ENCODE measurements at places on chromosomes 12 and 14.

DNA sequence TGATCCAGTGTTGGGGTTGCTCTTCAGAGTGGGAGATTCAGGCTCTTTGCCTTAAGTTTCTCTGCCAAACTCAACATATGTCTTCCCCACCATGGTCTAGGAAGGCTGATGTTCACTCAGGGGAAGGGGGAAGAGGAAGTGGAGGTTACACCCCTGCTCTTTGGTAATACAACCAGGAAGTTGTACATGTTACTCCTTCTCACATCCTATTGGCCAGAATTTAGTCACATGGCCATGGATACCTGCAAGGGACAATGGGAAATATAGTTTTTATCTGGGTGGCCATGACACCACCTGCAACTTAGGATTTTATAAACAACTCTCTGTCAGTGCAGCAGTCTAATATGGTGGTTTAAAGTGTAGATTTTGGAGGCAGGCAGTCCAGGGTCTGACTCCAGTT, 150.9 kb downstream of the TBX5 start:
- DNase-seq, result no peak

GRCh38 chr12:468671-469389, 9.1 kb downstream of the B4GALNT3 start:
- DNase-seq, result no peak

DNA sequence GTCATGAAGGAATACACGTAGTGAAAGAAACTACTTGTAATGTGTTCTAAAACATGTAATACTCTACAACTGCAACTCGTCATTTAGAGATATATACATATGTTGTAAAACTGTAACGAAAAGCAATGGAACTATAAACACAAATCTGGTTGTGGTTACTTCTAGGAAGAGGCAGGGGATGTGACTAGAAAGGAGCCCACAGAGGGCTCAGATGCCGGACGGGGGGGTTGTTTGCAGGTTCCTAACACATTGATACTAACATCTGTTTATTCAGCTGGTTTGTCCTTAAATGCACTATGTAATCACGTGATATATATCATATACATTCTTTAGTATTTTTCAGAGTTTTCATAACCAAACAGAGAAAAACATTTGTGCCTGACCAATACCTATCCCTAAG, 16.1 kb upstream of the ANHX start:
- DNase-seq, result no peak

- DNase-seq, result no peak
Observed at GRCh38 chr12:94290353-94290752, 142.0 kb downstream of the PLXNC1 start.

- peak; percentile 39 for DNase-seq
Observed at GRCh38 chr12:88391556-88391955, 188.7 kb downstream of the KITLG start.

- no peak for DNase-seq
Observed at GRCh38 chr12:27516625-27517024, 7.4 kb upstream of the PPFIBP1 start.

GRCh38 chr12:64860446-64860998, 36.1 kb downstream of the TBC1D30 start:
- no peak for DNase-seq

- DNase-seq, result no peak
Observed at GRCh38 chr14:91103116-91103515, 10.8 kb upstream of the DGLUCY start.

- DNase-seq, result no peak
Observed at GRCh38 chr12:67431411-67432020, 162.4 kb downstream of the CAND1 start.

- DNase-seq, result peak; percentile 96
Observed at GRCh38 chr12:50110762-50111351, 1.2 kb upstream of the COX14 start.

- no peak for DNase-seq
Observed at GRCh38 chr14:35028435-35028834, 17.6 kb upstream of the FAM177A1 start.

GRCh38 chr12:24393071-24393470, 443.6 kb upstream of the SOX5 start:
- no peak for DNase-seq

- DNase-seq, result no peak
Observed at GRCh38 chr12:126346087-126346486, 1280.9 kb downstream of the AACS start.

- no peak for DNase-seq
Observed at GRCh38 chr14:98773814-98774213, 498.2 kb downstream of the BCL11B start.

- no peak for DNase-seq
Observed at GRCh38 chr12:128068211-128068610, 198.8 kb upstream of the TMEM132C start.

GRCh38 chr14:97709552-97709951, 912.4 kb downstream of the VRK1 start:
- no peak for DNase-seq

- no peak for DNase-seq
Observed at GRCh38 chr12:57470286-57470969, 9.2 kb downstream of the ARHGAP9 start.

DNA sequence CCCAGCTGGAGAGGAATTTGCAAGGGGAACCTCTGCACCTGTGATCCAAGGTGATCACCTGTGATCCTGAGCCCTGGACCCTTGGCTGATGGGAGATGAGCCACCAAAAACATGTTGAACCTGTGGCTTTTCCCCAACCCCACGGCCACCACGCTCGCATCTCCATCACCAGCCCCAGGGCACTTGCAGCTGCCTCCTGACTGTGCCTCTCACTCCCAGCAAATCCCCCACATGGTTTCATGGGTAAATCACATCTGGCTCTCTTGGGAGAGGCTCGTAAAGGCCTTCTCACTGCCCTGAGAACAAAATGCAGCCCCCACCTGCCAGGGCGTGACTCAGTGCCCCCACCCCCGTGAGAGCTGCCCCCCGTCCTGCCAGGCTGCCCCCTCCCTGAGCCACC, 76.0 kb downstream of the RFLNA start:
- DNase-seq, result no peak

- DNase-seq, result no peak
Observed at GRCh38 chr12:68788554-68789143, 19.3 kb upstream of the MDM2 start.

DNA sequence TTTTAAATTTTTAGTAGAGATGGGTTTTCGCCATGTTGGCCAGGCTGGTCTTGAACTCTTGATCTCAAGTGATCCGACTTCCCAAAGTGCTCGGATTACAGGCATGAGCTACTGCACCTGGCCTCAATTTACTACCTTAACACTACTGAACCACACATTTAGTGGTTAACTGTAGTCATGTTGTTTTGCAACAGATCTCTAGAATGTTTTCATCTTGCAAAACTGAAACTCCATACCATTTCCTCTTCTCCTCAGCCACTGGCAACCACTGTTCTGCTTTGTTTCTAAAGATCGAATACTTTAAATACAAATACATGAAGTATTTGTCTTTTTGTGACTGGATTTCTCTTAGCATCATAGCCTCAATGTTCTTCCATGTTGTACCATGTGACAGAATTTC, 15.4 kb upstream of the SMCO2 start:
- DNase-seq, result no peak

DNA sequence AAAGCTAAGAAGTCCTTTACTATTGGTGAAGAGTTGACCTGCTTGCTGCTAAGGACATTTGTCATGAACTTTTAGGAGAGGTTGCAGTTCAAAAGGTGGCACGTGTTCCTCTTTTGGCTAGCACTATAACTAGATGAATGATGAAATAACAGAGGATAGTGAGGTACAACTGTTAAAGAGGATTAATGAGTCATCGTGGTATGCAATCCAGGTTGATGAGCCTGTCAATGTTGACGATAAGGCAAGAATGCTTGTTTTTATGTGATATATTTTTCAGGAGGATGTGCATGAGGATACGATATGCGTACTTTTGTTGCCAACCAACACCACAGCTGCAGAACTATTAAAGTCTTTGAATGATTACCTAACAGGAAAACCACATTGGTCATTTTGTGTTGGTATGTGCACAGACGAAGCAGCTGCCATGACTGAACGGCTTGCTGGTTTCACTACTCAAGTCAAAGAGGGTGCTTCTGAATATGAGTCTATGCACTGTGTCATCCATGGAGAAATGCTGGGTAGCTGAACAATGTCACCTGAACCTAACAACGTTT, 10.6 kb downstream of the CEP128 start:
- DNase-seq, result peak; percentile 90

DNA sequence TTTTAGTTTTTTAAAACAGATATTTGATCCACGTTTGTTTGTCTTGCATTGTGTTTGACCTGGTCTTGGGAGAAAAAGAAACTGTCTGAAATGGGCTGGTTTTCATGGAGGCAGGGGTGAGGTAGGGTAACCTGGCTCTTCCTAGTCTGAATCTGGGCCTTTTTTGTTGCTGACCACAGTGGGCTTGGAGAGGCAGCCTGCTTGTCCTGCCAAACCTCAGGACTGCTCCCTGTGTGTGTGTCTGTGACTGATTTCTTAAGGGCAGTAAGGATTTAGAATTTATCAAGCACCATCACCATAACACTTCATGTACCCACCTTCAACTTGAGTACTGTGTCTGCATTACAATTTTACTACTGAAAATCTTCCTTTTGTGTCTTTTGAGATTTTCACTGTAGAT, 28.5 kb downstream of the DAAM1 start:
- no peak for DNase-seq

- no peak for DNase-seq
Observed at GRCh38 chr14:90627478-90627877, 188.8 kb downstream of the TTC7B start.

- peak; percentile 49 for DNase-seq
Observed at GRCh38 chr12:263574-263973, 938 bp upstream of the SLC6A13 start.

GRCh38 chr12:51819736-51820525, 28.6 kb downstream of the FIGNL2 start:
- DNase-seq, result no peak

DNA sequence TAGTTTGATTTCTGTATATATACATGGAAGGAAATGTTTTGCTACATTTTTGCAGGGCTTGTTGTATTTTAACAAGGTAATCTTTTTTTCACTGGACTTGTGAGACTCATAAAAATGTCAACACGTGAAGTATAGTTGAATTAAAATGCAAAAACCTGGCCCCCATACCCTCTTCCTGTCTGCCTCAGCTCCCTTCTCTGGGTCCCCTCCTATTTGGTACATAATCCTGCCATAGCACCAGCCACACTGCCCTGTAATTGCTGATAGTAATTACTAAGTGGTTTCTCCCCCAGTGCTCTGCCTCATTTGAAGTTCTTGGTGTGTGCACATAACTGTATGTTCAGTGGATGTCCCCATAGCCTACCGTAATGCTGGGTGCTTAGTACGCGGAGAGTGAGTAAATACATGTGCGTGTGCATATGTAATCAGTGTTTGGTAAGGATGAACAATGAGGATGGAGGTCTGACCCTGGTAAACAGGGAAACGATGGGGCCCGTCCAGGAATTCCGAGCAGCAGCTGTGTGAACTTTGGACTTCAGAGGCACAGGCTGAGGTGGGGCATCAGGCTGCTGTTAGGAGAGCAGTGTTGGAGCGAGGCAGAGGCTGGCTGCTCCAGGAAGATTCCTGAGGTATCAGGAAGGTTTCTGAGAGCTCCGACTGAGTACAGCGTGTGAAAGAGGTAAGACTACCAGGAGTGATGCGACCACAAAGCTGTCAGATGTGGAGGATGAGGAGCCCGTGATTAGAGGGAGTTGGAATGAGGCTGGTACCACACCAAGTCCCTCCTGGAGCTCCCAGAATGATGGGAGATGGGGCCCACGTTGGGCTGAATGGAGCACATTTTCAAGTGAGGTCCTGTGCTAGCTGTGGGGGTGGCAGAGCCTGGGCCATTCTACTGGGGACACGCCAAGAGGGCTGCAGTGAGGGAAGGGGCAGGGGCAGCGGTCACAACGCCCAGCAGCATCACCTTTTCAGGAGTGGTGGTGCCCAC, 106.8 kb downstream of the PELI2 start:
- DNase-seq, result no peak

DNA sequence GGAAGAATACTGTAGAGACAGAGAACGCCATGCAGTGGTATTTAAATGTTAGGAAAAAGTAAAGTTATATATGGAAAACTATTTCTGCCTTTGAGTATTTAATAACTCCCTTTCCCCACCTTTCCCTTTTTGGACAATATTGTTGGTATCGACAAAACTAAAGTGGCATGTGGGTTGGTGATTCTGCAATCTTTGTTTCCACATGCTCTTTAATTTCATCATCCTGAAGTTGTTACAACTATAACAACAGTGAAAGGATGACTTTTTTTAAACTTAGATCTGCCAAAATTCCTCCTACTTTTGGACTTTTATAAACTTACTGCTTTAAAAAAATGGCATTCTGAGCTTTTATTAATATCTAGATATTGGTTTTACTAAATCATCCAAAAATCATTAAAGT, 25.3 kb downstream of the TTC8 start:
- DNase-seq, result no peak

GRCh38 chr14:96164861-96165490, 39.7 kb upstream of the BDKRB2 start:
- DNase-seq, result no peak

DNA sequence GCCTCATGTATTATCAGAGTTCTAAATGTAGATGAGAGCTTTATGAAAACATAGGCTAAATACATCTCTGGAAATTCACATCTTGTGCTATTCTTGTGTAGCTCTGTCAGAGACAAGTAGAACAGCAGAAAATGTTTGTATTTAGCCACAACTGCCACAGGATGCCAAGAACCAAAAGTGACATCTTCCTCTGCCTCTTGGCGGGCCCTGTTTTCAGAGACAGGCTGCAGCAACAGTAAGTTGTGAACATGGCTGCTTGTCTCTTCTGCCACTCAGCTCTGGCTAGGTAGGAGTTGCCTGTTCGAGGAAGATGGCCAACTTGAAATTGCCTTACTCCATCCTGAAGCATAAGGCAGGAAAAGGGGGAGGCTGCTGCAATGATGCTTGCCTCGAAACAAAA, 30.4 kb downstream of the SETD3 start:
- DNase-seq, result no peak

DNA sequence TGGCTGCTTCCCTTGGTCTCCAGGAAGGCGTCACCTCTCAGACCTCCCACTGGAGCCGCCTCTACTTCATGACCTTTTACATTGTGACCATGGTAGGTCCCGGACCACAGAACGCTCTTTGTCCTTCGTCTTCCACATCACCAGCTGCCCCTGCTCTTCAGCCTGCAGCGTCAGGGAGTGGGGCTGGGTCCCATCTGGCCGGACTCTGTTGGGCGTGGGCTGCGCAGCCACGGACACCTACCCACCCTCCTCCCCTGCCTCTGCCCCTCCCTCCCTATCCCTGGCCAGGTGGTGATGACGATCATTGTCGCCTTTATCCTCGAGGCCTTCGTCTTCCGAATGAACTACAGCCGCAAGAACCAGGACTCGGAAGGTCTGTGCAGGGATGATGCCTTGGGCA, 43.3 kb downstream of the SLC8B1 start:
- DNase-seq, result no peak

- no peak for DNase-seq
Observed at GRCh38 chr14:106055289-106055688, 528.9 kb downstream of the TMEM121 start.

DNA sequence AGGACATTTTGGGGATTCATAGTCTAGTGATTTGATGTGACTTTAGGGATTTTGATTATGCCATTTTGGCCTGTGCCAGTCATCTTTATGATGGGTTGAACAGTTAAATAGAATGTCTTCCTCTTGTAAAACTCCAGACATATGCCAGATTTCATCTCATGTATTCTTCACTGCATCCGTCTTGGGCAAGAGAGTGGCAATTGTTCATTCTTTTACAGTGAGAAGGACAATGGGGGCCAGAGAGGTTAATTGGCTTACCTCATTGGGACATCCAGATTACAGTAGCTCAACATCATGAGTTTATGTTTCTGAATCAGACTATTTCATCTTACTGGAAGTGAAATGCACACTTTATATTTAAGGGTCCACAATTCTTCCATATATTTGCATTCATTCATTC, 108.2 kb upstream of the SLC38A2 start:
- no peak for DNase-seq

All from ACHN (cell line).